ENCODE measurements at places on chromosomes 13 and 19. TPM values are rescaled to one million over a fixed set of nuclear protein-coding genes. Genes with fewer than 3 reads are reported as not detected.
A peak's percentile ranks its signal among the peaks of the same experiment; 100 is the strongest.

The FOXA3 gene
- total RNA-seq, result 3.7 TPM

The PRODH2 gene
- total RNA-seq, result 9.0 TPM

The OR7D2 gene
- total RNA-seq, result not detected

The C19orf85 gene
- not detected for total RNA-seq

The SOHLH2 gene
- 0.54 TPM for total RNA-seq

The SERTM1 gene
- total RNA-seq, result not detected

The CGB5 gene
- not detected for total RNA-seq

The ZNF491 gene
- 2.5 TPM for total RNA-seq

The JSRP1 gene
- 5.0 TPM for total RNA-seq

The DUS3L gene
- total RNA-seq, result 37.6 TPM

The LCP1 gene
- total RNA-seq, result 73.5 TPM

The AP2S1 gene
- total RNA-seq, result 105 TPM

The LRRC25 gene
- 13.1 TPM for total RNA-seq

The SOX1 gene
- total RNA-seq, result not detected

DNA sequence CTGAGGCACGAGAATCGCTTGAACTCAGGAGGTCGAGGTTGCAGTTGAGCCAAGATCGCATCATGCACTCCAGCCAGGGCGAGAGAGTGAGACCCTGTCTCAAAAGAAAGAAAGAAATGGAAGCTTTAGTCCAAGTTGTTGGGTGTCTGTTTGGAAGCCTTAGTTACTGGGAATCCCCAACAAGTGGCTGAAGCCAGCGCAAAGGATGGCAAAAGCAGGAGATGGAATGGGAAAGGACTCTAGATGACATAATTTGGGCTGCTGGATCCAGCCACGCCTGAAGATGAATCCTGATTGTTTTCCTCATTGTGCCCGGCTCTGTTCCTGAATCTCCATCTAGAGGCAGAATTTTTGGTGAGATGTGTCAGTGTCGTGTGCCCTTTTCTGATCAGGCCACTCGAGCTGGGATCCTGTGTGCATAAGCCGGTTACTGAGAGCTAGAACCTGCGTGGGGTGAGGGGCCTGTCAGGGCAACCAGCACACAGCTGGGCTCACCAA is 18.1 kb downstream of the CEBPA start:
- no peak for DNase-seq

GRCh38 chr13:91721413-91721812 is 323.0 kb downstream of the GPC5 start:
- no peak for DNase-seq

- peak; percentile 35 for DNase-seq
These were observed 98.9 kb upstream of the SIAH3 start for GRCh38 chr13:45950386-45951000.

DNA sequence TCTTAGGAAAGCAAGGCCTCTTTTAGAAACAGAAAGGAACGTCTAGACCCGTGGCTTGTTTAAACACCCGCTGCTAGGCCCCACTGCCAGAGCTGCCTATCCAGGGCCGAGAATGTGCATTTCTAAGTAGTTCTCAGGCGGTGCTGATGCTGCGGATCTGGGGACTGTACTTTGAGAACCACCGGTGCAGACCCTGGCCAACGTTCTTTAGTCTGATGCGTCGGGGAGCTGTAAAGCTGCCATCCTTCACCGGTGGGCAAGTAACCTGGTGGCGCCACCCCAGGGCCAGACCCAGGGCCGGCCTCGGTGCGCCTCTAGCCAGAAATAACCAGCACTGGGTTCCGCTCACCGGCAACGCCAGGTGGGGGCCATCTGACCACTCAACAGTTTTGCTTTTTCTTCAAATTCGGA is 47.1 kb downstream of the TGDS start:
- DNase-seq, result peak; percentile 80

GRCh38 chr19:41001243-41001971 is 10.3 kb downstream of the CYP2B6 start:
- no peak for DNase-seq

DNA sequence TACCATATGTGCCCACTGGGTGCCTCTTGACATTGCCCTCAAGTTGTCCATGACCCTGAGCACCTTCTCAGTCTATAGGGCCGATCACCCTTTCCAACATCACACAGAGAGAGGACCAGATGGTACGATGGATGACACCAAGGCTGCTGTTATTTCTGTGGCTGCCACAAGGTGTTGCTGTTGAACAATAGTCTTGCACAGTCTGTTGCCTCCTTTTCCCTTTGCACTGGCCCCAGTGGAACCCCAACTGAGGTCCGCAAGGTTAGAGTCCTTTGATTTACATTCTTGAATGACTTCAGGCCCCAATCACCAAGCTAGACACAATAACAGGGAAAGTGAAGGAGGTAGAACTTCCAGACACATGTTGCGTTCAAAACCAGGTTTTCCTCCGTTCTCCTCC is 52.0 kb downstream of the TINCR start:
- no peak for DNase-seq

- peak; percentile 22 for DNase-seq
These were observed 207.4 kb upstream of the RFC3 start for GRCh38 chr13:33610438-33611120.

- DNase-seq, result peak; percentile 37
These were observed 19.0 kb upstream of the PLPP2 start for GRCh38 chr19:310141-310651.

GRCh38 chr19:13823901-13824300 is 28.7 kb downstream of the ZSWIM4 start:
- no peak for DNase-seq

DNA sequence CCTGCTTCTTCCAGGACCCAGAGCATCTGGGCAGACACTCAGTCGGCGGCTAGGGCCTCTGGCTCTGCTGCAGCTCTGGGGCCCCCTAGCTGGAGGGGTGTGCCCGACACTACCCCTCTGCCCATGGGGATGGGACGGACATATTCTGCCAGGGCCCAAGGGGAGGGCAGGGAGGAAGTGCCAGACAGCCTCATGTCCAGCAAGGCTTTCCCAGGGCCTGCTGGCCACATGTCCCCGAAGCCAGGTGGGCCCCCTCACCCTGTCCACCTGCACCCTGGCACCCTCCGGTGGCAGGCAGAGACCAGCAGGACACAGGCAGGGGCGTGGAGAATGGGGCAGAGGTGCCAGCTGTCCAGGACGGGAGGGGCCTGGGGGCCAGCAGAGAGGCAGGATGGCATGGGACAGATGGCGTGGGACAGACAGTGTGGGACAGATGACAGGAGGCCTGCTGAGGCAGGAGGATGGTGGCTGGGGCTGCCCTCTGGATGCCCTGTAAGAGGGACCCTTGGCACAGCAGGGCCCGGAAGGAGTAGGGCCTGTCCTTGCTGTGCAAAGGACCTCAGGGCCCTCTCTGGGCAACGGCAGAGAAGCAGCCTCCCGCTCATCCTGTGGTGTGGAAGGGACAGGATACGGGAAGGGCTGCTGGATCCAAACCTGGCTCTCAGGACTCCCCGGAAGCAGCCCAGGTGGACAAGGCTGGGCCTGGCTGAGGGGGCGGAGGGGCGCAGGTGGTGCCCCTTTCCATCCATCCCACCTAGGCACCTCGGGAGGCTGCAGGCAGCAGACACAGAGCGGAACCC is 29.1 kb downstream of the CEBPG start:
- DNase-seq, result no peak

DNA sequence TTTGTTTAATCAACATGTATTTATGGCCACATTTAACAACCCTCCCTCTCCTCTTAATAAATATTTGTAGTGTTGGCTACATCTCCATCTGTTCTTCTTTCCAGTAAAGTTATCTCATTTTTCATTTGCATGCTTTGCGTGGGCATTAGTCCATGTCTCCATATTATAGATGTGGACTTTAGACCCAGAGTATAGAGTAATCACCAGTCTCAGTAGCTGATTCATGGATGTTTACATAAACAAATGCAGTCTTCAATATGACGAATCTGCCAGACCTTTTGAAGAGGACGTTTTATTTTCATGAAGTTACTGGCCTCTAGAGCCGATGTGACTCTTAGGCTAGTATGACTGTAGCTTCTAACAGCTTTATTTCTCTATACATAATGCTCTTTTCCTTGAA is 1546.2 kb downstream of the OLFM4 start:
- no peak for DNase-seq

DNA sequence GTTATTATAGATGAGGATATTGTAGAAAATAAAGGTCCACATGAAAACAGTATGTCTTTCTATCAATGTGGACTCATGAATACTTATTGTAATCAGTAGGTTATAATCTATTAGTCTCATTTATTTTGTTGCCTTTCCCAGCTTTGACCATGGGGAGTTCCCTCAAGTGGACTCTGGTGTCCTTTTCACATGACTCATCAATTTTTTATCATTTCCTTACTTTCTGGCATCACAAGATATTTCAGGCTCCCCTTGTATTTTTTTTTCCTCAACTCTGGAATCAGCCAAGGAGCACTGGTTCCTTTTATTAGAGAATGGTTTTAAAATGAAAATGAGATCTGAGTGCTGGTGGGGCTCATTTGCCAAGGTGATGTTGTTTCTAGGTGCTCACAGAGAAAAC is 63.4 kb upstream of the DIAPH3 start:
- DNase-seq, result no peak

DNA sequence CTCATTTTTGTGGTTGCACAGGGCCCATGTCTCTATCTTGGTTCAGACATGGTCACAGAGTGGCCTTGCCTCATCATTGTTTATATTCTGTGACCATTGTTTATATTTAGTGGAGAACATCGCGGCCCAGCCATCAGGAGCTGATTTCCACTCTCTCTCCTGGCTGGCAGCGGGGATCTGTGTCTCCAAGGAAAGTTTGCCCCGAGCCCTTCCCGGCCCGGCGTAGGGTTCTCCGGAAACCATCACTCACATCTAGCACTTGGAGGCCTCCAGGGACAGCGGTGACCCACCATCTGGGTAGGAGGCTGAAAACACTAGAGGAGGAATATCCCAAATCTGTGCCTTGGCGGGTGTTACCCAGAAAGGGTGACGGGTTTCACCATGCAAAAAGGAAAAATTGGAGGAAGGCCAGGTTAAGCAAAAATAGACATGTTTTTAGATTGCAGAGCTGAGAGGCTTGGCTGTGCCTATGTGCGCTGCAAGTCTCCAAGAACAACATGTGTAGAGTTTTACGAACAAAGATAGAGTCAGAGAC is 726 bp upstream of the ZNF358 start:
- DNase-seq, result no peak

- no peak for DNase-seq
These were observed 213.3 kb downstream of the MZT1 start for GRCh38 chr13:72514146-72514545.

- no peak for DNase-seq
These were observed 53.9 kb upstream of the MTIF3 start for GRCh38 chr13:27504128-27504867.

- no peak for DNase-seq
These were observed 343.0 kb downstream of the PCDH9 start for GRCh38 chr13:66887088-66887487.

- no peak for DNase-seq
These were observed 829 bp downstream of the KCNC3 start for GRCh38 chr19:50328224-50328872.

DNA sequence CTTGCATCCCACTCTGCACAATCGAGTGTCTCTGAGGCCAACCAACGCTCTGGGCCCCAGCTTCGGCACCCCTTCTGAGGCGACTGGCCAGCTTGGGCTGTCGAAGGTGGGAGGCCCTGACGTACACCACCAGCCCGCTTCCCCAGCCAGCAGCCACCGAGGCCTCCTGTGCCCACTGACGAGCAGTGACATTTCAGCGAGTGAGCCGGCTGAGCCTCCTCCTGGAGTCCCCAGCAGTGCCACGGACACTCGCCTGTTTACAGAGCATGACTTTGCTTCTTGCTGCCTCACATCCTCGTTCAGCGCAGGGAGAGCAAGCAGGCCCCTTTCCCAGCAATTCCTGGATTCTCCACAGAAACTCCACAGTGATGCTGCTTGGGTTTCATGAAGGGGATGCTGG is 240.2 kb upstream of the MAB21L1 start:
- DNase-seq, result no peak

All from kidney (tissue), 22 donors.